ENCODE measurements at places on chromosomes 4 and X. TPM values are rescaled to one million over a fixed set of nuclear protein-coding genes. Genes with fewer than 3 reads are reported as not detected.

GRCh38 chrX:154398668-154399526 lies 720 bp downstream of the RPL10 start:
- H3K27me3 ChIP-seq, result no peaks in the 10 kb centered on the region
- peak; percentile 89 for DNase-seq
- peak overlapping the region; percentile 96 for H3K4me3 ChIP-seq
- H3K36me3 ChIP-seq, result peaks cover 26% of the 10 kb centered on the region
- peaks cover 13% of the 10 kb centered on the region for H3K4me1 ChIP-seq
- H3K27ac ChIP-seq, result peak overlapping the region; percentile 100

GRCh38 chr4:87029356-87029755 lies 94.5 kb downstream of the AFF1 start:
- no peak overlapping the region for H3K4me3 ChIP-seq
- DNase-seq, result no peak
- H3K4me1 ChIP-seq, result peaks cover 28% of the 10 kb centered on the region
- H3K27ac ChIP-seq, result peak overlapping the region; percentile 20

- no peaks in the 10 kb centered on the region for H3K4me1 ChIP-seq
- DNase-seq, result no peak
- H3K27me3 ChIP-seq, result no peaks in the 10 kb centered on the region
- H3K36me3 ChIP-seq, result no peaks in the 10 kb centered on the region
- H3K4me3 ChIP-seq, result no peak overlapping the region
Measured at GRCh38 chr4:161919442-161920220, 244.2 kb downstream of the FSTL5 start.

DNA sequence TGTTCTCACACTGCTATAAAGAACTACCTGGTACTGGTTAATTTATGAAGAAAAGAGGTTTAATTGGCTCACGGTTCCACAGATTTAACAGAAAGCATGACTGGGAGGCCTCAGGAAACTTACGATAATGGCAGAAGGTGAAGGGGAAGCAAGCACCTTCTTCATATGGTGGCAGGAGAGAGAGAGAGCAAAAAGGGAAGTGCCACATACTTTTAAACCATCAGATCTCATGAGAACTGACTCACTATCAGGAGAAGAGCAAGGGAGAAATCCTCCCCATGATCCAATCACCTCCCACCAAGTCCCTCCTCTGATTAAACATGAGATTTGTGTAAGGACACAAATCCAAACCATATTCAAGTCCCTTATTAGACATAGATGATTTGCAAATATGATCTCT lies 12.3 kb upstream of the RAP2C start:
- no peak overlapping the region for H3K4me3 ChIP-seq
- H3K36me3 ChIP-seq, result no peaks in the 10 kb centered on the region
- no peak for DNase-seq
- H3K4me1 ChIP-seq, result peaks cover 6% of the 10 kb centered on the region

DNA sequence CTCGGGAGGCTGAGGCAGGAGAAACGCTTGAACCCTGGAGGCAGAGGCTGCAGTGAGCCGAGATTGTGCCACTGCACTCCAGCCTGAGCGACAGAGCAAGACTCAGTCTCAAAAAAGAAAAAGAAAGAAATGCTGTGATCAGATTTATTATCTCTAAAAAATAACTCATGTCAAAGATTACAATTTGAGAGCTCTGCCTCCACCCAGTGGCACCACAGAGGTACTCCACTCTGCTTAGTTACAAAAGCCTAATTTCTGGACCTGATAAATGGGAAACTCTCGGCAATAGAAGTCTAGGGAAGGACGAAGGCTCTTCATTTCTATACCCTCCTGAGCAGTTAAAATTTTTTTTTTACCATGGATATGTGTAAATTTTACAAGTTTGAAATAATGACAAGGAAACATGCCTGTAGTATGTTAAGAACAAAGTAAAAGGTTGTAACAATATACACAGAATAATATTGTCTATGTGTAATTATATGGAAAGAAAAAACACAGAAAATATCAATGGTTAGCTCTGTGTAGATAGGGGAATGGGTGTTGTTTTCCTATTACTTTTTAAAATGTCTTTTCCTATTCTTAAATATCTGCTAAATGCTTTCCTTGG lies 149.8 kb downstream of the STIM2 start:
- peaks cover 11% of the 10 kb centered on the region for H3K36me3 ChIP-seq
- peak overlapping the region; percentile 70 for H3K27ac ChIP-seq
- H3K4me1 ChIP-seq, result peaks cover 13% of the 10 kb centered on the region

GRCh38 chr4:169460081-169460480 lies 152.3 kb downstream of the NEK1 start:
- no peak overlapping the region for H3K4me3 ChIP-seq
- no peaks in the 10 kb centered on the region for H3K27me3 ChIP-seq
- H3K36me3 ChIP-seq, result peaks cover 26% of the 10 kb centered on the region
- DNase-seq, result no peak
- H3K27ac ChIP-seq, result no peak overlapping the region

DNA sequence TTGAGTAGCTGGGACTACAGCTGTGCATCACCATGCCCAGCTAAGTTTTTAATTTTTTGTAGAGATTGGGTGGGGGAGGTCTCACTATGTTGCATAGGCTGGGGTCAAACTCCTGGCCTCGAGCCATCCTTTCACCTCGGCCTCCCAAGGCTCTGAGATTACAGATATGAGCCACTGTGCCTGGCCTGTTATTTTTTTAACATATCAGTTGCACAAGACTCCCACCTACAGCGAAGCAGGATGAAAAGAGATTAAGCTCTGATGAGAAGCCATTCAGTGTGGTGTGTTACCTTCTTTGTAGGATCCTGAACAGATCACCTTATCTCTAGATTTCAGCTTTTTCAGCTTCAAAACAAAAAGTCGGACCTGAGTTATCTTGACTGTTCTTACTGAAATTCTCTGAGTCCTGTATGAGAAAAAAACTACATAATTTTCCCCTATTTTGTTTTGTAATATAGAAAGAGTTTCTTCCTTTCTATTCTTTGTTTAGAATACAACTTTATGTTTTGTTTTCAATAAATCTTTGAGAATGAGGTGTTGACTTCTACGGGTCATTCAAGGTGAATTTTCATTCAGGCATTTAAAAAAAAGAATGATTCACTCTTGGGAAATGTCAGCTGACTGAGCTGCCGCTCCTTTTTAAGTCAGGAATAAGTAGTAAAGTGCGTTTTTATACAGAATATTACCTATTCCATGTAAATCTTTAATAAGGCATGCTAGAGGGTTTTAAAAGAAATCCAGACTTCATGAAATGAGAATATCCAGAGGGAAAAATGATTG lies 134.6 kb downstream of the ARSF start:
- H3K27ac ChIP-seq, result no peak overlapping the region
- DNase-seq, result no peak
- no peaks in the 10 kb centered on the region for H3K27me3 ChIP-seq
- no peaks in the 10 kb centered on the region for H3K36me3 ChIP-seq
- no peak overlapping the region for H3K4me3 ChIP-seq
- H3K4me1 ChIP-seq, result no peaks in the 10 kb centered on the region

DNA sequence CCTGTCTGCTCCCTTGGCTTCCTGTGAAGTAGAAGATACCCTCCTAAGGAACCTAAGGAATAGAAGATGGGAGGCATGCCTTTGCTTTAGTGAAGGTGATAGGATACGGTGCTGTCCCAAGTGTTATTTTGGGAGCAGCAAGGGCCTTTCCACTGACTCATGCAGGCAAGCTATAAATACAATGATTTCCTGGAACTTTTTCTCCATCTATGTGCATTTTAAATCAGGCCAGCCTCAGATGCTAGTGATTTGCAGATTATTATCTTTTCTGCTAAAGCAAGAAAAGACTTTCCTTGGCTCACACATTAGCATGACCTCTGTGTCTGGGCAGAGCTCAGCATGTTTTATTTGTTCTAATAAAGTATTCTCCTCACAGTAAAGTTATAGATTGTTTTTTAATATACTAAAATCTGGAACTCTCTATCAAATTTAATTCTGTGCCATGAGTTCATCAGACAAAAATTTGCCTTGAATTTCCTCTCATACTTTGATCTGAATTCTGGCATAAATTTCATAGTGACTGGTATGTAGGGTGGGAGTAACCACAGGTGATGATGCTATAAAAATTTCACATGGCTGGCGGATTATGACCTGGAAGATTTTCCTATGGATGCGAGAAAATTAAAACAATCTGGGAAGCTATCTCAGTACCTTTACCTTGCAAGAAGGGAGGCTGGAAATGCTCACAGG lies 131.7 kb downstream of the REPS2 start:
- no peak overlapping the region for H3K27ac ChIP-seq
- H3K36me3 ChIP-seq, result no peaks in the 10 kb centered on the region
- DNase-seq, result no peak
- no peak overlapping the region for H3K4me3 ChIP-seq
- peaks cover 5% of the 10 kb centered on the region for H3K4me1 ChIP-seq

DNA sequence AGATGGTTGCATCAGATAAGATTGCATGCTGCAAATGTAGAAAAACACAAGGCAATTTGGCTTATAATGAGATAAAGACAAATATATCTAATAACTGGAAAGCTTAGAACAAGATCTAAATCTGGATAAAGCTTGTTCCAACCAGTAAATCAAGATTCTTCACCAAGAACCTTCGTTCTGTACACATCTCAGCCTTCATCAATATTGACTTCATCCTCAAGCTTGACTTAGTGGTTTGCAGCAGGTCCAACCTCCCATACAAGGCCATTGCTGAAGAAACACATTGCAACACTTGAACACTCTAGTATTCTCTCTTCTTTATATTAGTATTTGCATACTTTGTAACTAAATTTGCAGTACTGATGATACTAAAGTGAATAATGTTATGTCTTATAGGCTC lies 407.6 kb downstream of the TLL1 start:
- no peak overlapping the region for H3K4me3 ChIP-seq
- no peak for DNase-seq
- H3K27me3 ChIP-seq, result no peaks in the 10 kb centered on the region
- H3K4me1 ChIP-seq, result peaks cover 5% of the 10 kb centered on the region
- no peak overlapping the region for H3K27ac ChIP-seq

Gene CT45A2
- not detected for total RNA-seq

- H3K27me3 ChIP-seq, result no peaks in the 10 kb centered on the region
- H3K4me1 ChIP-seq, result no peaks in the 10 kb centered on the region
- no peak overlapping the region for H3K27ac ChIP-seq
- no peak overlapping the region for H3K4me3 ChIP-seq
- no peaks in the 10 kb centered on the region for H3K36me3 ChIP-seq
Measured at GRCh38 chrX:31600823-31601222, 529.0 kb upstream of the FTHL17 start.

DNA sequence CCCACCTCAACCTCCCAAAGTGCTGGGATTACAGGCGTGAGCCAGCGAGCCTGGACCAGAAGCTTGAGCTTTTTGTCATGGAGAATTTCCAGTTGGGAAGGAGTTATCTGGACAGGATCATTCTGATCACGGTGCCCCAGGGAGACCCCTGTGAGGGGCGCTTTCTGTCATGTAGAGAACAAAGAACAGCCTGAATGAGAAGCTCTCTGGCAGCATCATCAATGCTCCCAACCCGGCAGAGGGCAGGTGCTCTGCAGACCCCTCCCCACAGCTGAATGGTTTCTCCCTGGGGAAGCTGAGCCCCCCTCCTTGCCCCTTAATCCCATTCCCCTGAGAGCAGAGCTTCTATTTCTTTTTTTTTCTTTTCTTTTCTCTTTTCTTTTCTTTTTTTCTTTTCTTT lies 7.3 kb upstream of the CSF2RA start:
- H3K4me1 ChIP-seq, result no peaks in the 10 kb centered on the region
- H3K4me3 ChIP-seq, result no peak overlapping the region
- H3K27me3 ChIP-seq, result no peaks in the 10 kb centered on the region
- H3K27ac ChIP-seq, result no peak overlapping the region

- no peak for DNase-seq
- no peaks in the 10 kb centered on the region for H3K36me3 ChIP-seq
- no peaks in the 10 kb centered on the region for H3K4me1 ChIP-seq
- H3K27me3 ChIP-seq, result no peaks in the 10 kb centered on the region
- no peak overlapping the region for H3K27ac ChIP-seq
Measured at GRCh38 chrX:6777238-6778002, 242.5 kb upstream of the VCX3A start.

DNA sequence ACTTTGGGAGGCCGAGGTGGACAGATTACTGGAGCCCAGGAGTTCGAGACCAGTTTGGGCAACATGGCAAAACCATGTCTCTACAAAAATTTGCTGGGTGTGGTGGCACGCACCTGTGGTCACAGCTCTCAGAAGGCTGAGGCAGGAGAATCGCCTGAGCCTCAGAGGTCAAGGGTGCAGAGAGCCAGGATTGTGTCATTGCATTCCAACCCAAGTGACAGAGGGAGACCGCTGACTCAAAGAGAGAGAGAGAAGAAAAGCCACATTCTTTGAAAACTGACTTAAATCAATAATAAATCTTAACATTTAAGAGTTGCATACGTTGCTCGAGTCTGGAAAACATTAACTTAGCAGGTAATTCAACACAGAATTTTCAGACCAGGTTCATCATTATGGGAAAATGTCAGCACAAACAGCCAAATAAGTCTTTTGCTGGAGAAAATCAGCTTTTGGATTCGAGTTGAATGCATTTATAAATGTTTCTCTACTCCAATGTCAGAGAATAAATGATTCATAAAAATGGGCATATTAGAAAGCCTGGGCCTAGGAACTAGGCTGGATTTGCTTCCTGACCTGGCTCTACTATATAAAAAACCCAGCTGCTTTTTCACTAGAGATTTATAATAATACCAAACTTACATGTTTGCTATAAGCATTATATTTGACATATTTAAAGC lies 68.3 kb upstream of the RBPJ start:
- no peak overlapping the region for H3K27ac ChIP-seq
- H3K36me3 ChIP-seq, result no peaks in the 10 kb centered on the region

Gene LNX1
- not detected for total RNA-seq

GRCh38 chr4:7574287-7575014 lies 139.7 kb upstream of the PSAPL1 start:
- H3K36me3 ChIP-seq, result peaks cover 2% of the 10 kb centered on the region
- no peaks in the 10 kb centered on the region for H3K27me3 ChIP-seq
- H3K4me1 ChIP-seq, result no peaks in the 10 kb centered on the region

All from activated CD4-positive, alpha-beta T cell treated with anti-CD3 and anti-CD28 coated beads, Interleukin-2, amount 10 ng/mL, durations not matched to agents 7 days and 5 days (primary cell).